Cortex of kidney (tissue), 1 donor: ENCODE measurements at places on chromosomes 5 and 9.

DNA sequence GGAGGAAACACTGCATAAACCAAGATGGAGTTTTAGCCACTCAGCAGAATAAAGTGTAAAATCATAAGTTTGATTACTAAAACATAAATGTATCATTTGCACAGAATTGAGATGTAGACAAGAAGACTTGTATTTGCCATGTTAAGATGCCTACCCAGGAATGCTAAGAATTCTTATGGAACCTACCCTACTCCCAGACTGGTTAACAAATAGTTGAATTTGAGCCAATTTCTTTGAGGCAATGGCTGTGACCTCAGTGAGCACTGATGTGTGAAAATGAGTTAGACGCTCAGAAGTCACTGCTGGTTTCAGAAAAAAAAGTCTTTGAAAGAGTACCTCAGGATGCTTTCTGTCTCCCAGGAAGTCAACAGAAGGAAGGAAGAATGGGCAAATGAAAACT is 95.6 kb downstream of the ESM1 start:
- no peak for DNase-seq

GRCh38 chr9:34884747-34885189 is 73.3 kb upstream of the PHF24 start:
- no peak for DNase-seq

DNA sequence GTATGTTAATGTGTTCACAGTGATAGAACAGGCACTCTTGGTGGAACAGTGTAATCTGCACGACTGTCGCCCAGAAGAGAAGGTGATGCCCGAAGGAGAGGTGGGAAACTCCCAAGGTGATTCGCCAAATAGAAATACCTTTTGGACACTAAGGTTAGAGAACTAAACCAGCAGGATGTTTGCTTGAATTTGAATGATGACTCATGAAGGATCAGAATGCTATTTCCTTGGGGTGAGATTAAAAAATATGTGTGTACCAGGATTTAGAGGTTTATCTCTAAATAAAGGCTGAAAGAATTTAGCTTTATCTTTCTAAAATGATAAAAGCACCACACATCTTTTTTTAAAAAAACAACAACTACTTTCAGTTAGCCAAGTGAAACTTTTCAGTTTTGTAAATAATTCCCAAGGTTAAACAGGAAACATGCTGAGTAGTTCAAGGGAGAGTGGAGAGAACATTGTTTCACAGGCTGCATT is 297.4 kb upstream of the TAS2R1 start:
- DNase-seq, result no peak

GRCh38 chr5:10678244-10678643 is 82.8 kb downstream of the DAP start:
- no peak for DNase-seq

GRCh38 chr9:99184110-99184474 is 37.6 kb downstream of the ALG2 start:
- no peak for DNase-seq

- DNase-seq, result no peak
Observed at GRCh38 chr9:37503736-37504135, 18.0 kb downstream of the POLR1E start.

DNA sequence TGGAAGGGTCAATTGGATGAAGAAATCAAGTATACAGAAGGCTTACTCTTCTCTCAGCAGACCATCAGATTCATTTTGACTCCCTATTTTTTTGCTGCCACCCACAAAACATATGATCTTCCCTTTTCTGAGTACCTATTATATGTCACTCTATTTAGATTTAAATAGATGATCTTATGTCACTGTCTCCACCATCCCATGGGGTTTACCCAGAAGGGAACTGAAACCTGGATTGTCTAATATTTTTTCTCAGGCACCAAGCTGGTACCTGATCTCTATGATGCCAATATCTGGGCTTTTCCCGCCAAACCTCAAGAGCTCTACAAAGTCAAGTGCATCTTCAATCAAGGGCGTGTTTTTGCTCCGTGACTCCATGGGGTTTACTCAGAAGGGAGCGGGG is 118.7 kb downstream of the GAS1 start:
- no peak for DNase-seq

GRCh38 chr5:170782438-170782837 is 1.1 kb upstream of the GABRP start:
- DNase-seq, result no peak

DNA sequence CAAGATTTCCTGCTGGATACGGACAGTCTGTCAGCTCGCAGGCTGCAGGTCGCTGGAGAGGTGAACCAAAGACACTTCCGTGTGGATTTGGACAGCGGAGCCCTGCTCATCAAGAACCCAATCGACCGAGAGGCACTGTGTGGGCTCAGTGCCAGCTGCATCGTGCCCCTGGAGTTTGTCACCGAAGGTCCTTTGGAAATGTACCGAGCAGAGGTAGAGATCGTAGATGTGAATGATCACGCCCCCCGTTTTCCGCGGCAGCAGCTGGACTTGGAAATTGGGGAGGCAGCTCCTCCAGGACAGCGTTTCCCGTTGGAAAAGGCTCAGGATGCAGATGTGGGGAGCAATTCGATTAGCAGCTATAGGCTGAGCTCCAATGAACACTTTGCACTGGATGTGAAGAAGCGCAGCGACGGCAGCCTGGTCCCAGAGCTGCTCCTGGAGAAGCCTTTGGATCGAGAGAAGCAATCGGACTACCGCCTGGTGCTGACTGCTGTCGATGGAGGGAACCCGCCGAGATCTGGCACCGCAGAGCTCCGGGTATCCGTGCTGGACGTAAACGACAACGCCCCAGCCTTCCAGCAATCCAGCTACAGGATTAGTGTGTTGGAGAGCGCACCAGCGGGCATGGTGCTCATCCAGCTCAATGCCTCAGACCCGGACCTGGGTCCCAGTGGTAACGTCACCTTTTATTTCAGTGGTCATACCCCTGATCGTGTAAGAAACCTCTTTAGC is 658 bp downstream of the PCDHGC4 start:
- no peak for DNase-seq

GRCh38 chr5:154811653-154812465 is 38.5 kb downstream of the FAXDC2 start:
- DNase-seq, result no peak

- DNase-seq, result no peak
Observed at GRCh38 chr5:37846786-37847310, 7.0 kb upstream of the GDNF start.

DNA sequence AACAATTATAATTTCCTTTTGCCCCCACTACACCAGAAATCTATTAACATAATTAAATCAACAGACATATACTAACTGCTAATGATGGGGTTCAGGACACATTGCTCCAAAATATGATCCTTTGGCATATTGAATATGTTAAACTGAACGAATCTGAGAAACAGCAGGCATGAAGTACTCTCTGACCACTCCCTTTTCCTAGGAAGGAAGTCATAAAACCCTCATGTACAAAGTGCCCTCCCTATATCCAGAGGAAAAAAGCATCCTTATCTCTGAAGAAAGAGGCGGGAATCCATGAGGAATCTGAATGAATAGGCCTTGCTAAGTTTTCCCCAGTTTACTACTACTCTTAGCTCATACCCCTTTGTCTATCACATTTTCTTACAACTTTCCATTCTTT is 67.9 kb downstream of the ADAMTS6 start:
- no peak for DNase-seq

- DNase-seq, result no peak
Observed at GRCh38 chr9:37575511-37575914, 667 bp downstream of the FBXO10 start.

DNA sequence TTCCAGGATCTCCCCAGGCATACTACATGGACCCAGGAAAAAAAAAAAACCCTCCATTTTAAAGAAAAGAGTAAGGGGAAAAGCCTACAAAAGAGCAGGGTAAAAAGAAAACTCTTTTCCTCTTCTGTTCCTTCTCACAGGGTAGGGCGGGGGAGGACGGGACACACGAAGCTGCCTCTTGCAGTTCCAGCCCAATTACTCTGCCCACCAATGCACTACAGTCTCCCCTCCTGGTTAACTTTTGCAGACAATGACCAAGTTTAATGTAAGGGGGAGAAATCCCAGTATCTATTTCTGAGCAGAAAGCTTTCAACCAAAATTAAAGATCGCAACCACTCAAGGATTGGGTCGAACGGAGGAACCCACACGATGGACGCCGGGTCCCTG is 1.3 kb downstream of the BRD3 start:
- no peak for DNase-seq

GRCh38 chr9:16449076-16449730 is 421.3 kb downstream of the BNC2 start:
- DNase-seq, result no peak

DNA sequence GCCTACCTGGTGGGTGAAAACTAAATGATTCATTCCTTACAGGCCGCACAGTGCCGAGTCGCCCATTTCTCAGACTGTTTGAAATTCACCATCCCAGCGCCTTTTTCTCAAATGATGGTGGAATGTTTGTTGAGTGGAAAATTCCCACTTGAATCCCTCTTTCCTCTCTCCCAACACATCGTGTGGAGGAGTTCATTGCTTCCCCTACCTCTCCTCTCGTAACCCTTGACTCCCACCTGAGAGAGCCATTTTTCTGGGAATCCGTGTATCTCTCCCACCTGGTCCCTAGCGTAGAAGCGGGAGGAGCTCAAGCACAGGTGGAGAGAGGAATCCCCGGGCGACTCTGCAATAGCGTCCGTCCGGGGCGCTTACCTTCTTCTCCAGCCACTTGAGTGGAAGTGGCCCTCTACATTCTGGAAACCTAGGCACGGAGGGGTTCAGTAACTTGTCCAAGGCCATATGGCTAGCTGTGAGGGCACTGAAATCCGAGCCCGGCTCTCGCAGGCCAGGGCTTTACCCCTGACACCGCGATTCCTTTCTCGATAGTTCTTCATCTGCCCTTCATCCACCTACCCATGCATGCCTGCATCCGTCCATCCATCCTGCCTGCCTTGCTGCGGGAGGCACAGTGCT is 683 bp downstream of the OSMR start:
- DNase-seq, result no peak

DNA sequence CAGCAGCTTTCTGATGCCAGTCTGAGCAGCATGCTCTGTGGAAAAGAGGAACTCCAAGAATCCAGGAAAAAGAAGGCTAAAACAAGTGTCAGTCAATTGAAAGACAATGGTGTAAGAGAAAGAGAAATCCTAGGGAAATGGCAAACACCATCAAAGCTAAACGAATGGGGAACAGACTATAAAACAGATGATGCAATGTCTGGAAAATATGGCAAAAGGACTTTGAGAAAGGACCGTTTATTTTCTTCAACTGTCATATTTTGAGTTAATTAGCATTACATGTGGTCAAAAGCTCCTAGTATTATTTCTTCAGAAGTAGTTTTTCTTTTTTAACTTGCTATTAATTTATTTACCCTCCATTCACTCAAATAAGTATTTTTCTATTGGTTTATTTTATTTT is 465.2 kb downstream of the LRRC70 start:
- DNase-seq, result no peak

DNA sequence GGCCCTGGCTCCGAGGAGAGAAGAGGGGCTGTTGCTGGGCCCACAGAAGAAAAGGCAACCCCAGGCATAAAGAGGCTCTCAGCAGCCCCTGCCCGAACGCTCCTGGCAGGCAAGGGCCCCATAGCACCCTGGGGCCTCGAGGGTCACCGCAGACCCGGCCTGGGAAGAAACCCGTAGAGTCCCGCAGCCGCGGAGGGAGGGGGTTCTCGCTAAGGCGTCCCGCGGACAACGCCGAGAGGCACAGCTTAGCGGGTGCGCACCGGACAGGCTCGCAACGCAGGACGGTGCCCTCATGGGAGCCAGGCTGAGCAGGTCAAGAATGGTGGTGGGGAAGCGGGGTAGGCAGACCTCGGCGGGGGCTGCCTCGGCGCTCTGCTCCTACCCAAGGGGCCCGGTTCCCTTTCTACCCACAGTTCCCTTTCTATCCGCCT is 6.7 kb downstream of the PITX1 start:
- no peak for DNase-seq

DNA sequence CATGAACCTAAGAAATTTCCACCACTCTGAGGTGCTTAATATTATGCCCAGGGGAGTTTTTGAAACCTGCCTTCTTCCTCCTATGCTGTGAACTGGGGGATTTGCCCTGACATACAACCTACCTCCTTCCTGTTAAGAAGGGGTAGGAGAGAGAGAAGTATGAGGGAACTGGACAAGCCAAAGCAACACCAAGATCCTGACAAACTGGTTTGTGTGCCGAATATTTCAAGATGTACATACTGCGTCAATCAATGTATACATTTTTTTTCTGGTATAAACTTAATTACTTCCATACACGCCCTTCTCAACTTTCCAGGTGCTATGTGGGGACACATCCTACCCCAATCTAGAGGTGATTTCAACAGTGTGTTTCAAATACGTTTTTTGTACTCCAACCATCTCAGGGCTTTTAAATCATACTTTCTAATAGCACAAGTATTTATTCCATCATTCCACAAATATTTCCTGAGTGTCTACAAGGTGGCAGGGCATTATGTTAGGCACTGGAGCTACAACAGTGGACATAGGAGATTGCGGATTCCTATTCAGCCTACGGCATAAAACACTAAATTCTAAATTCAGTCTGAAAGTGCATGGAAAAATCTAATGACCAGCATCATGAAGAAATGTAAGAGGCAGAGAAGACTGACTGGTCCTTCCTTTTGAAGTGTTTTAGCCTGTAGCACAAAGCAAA is 70.1 kb upstream of the IFNK start:
- DNase-seq, result no peak

DNA sequence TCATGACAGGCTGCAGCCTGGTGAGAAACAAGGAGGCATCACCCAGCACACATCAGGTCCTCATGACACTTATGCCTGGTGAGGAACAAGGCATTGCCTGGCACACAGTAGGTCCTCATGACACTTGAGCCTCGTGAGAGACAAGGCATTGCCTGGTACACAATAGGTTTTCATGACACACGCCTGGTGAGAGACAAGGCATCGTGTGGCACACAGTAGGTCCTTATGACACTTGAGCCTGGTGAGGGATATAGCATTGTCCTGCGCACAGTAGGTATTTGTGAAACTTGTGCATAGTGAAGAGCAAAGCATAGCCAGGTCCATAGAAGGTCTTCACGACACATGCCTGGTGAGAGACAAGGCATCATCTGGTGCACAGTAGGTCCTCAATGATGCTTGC is 23.5 kb downstream of the WHRN start:
- no peak for DNase-seq

DNA sequence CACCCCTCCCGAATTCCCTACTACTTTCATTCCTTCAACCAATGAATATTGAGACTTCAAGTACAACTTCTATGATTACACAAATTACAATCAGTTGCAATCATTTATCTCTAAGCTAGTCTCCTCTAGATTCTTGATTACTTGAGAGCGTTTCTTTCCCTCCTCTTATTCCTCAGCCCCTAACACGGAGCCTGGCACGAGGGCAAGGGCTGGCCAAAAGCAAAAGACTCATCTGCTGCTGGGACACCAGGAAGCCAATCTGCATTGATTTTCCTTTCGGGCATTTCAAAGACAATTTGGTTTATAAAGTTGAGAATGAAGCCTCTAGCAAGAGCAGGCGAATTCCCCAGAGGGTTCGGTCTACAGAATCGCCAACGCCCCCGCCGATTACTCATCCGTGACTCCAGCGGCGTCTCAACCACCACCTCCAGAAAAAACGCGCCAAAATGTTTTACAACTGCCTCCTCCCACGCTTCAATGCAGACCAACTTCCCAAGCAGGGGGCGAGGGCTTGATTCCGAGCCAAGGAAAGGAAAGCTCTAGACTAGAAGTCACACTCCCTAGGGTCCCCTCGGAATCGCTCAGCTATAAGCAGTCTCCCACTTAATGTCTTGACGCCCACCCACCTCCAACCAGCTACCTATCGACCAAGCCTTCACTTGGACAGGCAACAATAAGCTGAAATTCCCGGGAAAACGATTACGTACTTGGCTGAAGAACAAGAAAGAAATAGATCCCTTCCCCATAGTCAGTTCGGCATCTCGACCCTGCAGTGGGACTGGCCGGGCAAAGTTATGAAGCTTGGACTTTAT is 1.5 kb downstream of the PCSK1 start:
- DNase-seq, result no peak

- DNase-seq, result no peak
Observed at GRCh38 chr9:100686420-100686819, 108.5 kb downstream of the CAVIN4 start.
